ENCODE measurements at places on chromosomes 12 and 14.

GRCh38 chr12:26786865-26787514 lies 46.0 kb downstream of the ITPR2 start:
- H3K27me3 ChIP-seq = no peaks in the 10 kb centered on the region
- H3K4me1 ChIP-seq = no peaks in the 10 kb centered on the region
- no peak overlapping the region for H3K4me3 ChIP-seq
- H3K36me3 ChIP-seq = no peaks in the 10 kb centered on the region
- DNase-seq = no peak

GRCh38 chr12:42960087-42960527 lies 370.6 kb upstream of the PRICKLE1 start:
- H3K4me1 ChIP-seq = no peaks in the 10 kb centered on the region
- H3K27me3 ChIP-seq = no peaks in the 10 kb centered on the region
- H3K36me3 ChIP-seq = no peaks in the 10 kb centered on the region
- H3K4me3 ChIP-seq = no peak overlapping the region
- H3K27ac ChIP-seq = no peak overlapping the region
- DNase-seq = no peak

GRCh38 chr12:66409195-66409871 lies 107.0 kb downstream of the HELB start:
- H3K27me3 ChIP-seq = no peaks in the 10 kb centered on the region
- DNase-seq = no peak
- no peak overlapping the region for H3K27ac ChIP-seq
- no peaks in the 10 kb centered on the region for H3K36me3 ChIP-seq

GRCh38 chr14:105351920-105352851 lies 37.6 kb downstream of the PACS2 start:
- no peak overlapping the region for H3K27ac ChIP-seq
- no peaks in the 10 kb centered on the region for H3K36me3 ChIP-seq
- no peaks in the 10 kb centered on the region for H3K27me3 ChIP-seq
- H3K4me3 ChIP-seq = no peak overlapping the region
- DNase-seq = peak; percentile 82

GRCh38 chr14:22979748-22980392 lies 2.5 kb downstream of the AJUBA start:
- no peaks in the 10 kb centered on the region for H3K27me3 ChIP-seq
- DNase-seq = no peak
- peaks cover 13% of the 10 kb centered on the region for H3K4me1 ChIP-seq
- no peak overlapping the region for H3K27ac ChIP-seq
- peak overlapping the region; percentile 59 for H3K4me3 ChIP-seq
